ENCODE measurements at places on chromosomes 5 and 9. TPM values are rescaled to one million over a fixed set of nuclear protein-coding genes. Genes with fewer than 3 reads are reported as not detected.

GRCh38 chr9:132327537-132327936 lies 27.2 kb downstream of the SETX start:
- DNase-seq = no peak

Gene SLC34A1
- total RNA-seq = not detected

DNA sequence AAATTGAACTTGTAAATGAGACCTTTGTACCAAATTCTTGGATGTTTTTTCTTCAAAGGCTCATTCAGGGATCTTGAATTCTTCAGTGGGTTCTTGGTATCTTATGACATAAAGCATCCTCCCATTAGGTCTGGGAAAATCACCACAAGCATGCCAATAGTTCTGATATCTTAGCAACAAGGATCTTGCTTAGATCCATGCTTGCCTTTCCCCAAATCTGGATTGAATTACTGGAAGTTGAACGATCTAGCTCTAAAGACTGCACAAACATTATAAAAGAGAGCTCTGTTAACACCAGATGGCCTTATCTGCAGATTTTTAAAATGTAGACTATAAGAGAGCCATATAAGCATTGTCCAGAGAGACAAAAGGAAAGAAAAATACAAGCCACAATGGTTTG lies 266.3 kb downstream of the RAB3C start:
- no peak for DNase-seq

Gene ABITRAM
- 4.8 TPM for total RNA-seq

Gene CTSL
- 6.4 TPM for total RNA-seq

Gene DNAH5
- 1.1 TPM for total RNA-seq

Gene HRH2
- not detected for total RNA-seq

Gene SLC28A3
- total RNA-seq = 4.7 TPM

Gene CMYA5
- total RNA-seq = 0.08 TPM

- no peak for DNase-seq
Observed at GRCh38 chr9:136120438-136120844, 1.8 kb upstream of the TMEM250 start.

DNA sequence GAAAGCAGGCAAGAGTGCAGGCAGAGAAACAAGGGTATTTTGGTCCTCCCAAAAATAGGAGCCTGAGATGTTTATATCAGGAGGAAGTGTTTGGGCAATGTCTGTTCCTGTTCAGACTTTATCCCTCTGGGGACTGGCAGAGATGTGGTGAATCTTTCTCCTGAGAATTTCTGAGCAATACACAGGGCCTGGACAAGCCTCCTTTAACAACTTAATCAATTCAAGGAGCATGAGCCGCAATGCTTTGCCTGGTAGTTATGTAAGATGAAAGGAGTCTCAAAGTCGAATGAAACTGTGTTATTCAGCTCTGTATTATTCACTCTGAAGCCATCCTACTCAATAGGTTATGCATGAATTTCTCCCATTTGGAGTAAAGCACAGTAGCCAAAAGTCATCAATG lies 365.6 kb downstream of the MAN2A1 start:
- DNase-seq = no peak
